NCI-H774 (cell line): ENCODE measurements at places on chromosomes 3 and 15.

DNA sequence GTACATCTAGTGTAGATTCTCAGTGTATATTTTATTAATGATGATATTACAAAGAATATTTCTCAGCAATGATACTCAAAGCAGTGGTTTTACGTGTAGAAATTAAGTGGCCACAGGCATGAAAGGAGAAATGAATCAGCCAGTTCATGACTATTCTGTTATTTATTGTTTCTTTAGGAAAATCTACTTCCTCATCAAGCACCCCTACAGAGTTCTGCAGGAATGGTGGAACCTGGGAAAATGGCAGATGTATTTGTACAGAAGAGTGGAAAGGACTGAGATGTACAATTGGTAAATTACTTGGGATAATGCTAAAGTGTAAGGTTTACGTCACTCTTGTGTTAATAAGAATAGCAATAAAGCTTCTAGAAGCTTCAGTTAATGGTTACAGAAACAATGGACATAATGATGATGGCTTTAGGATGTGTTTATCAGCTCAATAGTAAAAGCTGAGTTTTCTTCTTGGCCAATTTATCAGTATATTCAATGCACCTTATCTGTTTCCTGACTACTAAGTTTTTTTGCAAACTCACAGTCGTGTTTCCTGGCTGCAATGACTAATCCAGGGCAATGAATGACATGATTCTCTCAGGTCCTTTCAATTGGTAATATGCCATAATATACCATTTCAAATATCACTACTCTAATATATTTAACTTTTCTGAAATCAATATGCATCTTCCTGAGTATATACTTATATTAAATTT lies 20.2 kb downstream of the ADGRG7 start:
- DNase-seq: no peak

DNA sequence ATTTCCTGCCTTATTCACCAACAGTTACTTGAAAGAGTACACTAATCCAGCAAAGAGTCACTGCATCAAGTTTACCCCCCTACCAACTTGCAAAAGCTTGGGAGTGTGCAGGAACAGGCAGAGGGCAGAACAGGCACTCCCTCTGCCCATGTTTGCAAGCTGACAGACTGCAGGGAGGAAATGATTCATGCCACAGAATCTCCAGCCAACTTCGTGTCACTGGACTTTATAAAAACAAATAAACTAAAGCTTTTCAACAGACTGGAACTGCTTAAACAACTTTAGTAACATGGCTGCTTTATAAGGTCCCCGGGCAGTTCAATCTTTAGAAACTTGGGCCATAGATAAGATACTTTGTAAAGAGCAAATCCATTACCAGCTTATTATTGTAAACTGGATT lies 129.5 kb downstream of the THRB start:
- DNase-seq: peak; percentile 38

- DNase-seq: no peak
These were observed 276.6 kb downstream of the ZNF621 start for GRCh38 chr3:40801284-40801741.

- DNase-seq: no peak
These were observed 246.5 kb downstream of the MYRIP start for GRCh38 chr3:40055956-40056355.

DNA sequence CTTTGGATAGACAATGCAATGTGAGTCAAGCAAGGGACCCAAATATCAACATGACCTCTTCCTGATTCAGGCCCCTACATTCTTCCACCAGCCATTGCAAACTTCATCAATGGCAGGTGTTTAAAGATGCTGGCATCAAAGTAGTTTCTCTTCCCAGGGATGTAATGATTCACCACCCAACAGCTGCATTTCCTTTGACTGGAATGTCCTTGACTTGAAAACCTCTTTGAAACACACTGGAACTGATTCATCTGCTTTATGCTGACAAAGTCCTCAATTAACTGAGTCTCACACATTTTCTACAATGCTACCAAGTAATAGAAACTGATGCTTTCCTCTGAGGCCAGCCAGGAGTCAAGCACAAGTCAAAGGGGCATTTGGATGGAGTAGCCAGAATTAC lies 385.5 kb downstream of the GBE1 start:
- no peak for DNase-seq

DNA sequence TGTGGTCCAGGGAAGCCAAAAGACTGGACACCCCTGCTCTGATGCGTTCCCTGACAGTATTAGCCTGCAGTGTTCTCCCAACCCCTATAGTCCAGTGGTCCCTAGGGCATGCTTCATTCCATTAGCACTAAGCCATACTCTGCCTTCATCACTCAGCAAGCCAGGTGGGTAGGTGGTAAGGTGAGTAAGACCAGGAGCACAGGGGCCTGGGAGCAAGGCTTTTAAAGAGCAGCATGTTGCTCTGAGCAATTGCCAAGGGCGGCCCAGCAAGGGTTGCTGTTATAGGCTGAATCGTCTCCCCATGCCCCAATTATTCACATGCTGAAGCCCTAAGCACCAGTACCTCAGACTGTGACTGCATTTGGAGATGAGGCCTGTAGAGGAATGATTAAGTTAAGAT lies 11.0 kb downstream of the CXCR6 start:
- no peak for DNase-seq

DNA sequence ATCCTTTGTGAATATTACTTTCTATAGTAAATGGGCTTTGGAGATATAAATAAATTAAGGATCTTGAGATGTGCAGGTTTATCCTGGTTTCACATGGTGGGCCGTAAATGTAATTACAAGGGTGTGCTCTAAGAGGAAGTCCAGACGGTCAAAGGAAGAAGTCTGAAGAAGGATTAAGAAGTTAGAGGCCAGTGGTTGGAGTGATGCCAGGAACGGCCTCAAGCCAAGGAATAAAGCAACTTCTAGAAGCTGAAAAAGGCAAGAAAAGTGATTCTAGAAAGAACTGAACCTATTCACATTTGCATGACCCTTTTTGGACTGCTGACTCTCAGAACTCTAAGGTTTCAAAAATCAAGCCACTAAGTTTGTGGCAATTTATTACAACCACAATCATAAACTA lies 981.3 kb upstream of the ALCAM start:
- DNase-seq: no peak

GRCh38 chr15:68587769-68588385 lies 9.1 kb downstream of the CORO2B start:
- no peak for DNase-seq

DNA sequence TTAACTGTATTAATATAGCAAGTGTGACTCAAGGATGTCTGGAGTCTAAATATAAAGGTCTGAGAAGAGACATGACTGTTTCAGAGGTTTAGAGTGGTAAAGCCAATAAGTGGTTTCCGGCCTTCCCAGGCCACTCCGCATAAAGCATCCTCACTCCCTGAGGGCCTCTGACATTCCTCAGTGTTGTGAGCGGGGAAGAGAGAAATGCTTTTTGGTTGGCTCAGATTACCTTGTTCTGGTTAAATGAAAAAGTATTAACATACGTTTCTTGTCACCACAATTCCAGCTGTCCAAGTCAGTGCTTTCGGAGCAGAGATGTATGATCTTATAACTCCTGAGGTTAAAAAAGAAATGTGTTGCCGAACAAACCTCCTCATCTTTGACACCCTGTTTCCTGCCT lies 103.8 kb downstream of the RBMS3 start:
- DNase-seq: no peak

GRCh38 chr15:74826921-74827320 lies 494 bp downstream of the CPLX3 start:
- DNase-seq: no peak

GRCh38 chr3:64176461-64176996 lies 48.7 kb downstream of the PRICKLE2 start:
- DNase-seq: no peak

DNA sequence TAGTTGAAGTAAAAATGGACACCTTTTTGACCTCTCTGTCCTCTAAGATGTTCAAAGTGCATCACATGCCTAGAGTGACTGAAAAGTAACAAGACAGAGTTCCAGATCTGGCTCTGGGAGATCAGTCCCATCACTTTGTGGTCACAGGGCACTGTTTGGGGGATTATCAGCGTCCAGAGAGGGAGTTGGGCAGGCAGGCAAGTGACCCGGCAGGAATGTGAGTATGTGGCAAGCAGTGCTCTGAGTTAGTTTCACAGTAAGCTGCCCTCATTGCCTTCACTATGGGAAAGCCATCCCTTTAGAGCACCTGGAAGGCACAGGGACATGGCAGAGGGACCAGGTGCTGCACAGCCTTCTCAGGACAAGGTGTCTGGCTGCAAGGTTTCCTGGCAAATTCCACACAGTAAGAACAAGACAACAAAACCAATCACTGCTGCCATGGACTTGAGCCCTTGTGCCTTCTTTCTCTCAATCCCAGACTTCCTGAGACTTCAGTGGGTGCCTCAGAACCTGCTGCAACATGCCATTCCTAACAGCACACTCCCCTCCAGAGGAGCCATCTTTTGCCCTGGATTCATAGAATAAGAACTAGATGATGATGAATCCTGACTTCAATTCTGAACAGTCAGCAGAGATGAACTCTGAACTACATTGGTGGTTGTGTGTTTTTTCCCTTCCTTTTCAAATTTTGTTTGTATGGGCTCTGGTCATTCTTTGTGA lies 55.2 kb downstream of the TIPARP start:
- DNase-seq: no peak

DNA sequence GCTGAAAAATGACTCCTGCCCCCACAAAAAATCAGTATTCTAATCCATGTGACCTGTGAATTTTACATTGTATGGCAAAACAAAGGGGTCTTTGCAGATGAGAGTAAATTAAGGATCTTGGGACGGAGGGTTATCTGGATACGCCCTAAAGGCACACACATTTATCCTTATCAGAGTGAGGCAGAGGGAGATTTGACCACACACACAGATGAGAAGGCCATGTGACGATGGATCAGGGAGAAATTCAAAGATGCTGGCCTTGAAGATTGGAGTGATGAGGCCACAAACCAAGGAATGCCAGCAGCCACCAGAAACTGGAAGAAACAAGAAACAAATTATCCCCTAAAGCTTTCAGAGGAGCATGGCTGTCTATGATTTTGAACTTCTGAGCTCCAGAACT lies 288.5 kb downstream of the XXYLT1 start:
- DNase-seq: no peak

DNA sequence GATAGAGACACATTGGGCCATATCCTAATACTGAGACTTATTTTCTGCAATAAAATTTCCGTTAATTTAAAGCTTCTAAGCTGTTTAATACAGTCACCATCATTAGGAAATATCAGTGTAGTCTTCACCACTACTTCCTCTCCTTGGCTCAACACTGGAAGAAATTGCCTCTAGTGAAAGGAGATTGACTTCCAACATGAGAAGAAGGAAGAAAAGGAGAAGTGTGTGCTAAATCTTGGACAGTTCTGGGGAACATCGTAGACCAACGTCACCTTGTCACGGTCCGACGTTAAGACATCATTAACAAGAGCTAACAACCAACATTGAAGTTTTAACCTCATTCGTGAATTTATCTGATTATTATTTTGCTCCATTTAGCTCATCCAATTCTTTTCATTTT lies 987.0 kb upstream of the CFAP20DC start:
- no peak for DNase-seq
